ENCODE measurements at places on chromosomes 11 and 22.

DNA sequence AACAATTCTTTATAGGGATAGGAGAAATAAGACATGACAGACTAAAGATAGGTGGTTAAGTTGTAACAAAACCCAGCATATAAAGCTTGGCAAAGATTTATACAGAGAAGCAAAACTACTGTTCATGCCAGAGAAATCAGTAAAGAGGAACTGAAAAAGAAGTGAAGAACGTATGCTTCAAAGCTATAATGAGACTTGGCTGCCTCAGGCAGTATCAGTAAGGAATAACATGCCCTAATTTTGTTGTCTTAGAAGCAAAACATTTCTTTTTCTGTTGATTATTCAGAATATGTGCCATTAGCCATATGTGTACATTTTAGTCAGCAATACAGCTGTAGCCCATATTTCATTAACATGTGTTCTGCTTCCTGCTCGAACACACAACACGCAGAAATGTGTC lies 403.2 kb downstream of the NELL1 start:
- DNase-seq, result no peak

GRCh38 chr22:37146051-37146385 lies 3.7 kb downstream of the IL2RB start:
- no peak for DNase-seq

GRCh38 chr11:23124996-23125395 lies 264.7 kb upstream of the CCDC179 start:
- DNase-seq, result no peak

GRCh38 chr11:94933223-94934130 lies 39.9 kb downstream of the CWC15 start:
- DNase-seq, result no peak

DNA sequence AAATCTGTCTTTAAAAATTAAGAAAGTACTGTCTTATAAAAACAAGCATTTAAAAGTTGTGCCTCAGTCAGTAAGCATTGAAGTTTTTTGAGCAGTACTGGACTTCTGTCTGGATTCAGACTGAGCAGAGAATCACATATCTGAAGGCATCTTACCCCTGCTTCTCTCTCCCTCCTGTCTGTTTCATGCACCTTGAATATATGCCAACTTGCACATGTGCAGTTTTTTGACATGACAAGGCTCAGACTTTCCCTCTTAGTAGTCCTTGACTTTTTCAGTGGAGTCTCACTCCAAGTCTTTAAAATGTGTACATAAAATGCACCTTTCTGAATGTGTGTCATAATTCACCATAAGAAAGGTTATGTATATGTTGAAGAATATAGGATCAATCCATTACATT lies 19.8 kb downstream of the SPECC1L start:
- no peak for DNase-seq
